ENCODE measurements at places on chromosomes 6 and 20.

DNA sequence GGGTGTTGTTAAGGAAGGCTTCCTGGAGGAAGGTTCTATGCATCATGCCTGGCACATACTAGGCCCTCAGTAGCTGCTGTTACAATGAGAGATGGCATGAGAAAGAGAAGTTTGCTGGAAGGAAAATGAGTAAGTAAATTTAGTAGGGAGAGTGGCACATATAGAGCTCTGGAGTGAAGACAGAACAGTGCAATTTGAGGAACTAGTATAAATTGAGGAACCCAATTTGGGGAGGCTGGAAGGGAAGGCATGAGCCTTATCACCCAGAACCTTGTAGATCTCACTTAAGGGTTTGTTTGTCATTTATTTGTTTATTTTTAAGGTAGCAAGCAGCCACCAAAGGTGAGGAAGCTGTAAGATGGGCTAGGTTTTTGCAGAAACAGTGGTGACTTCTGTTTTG, 87.1 kb upstream of the SCGN start:
- DNase-seq: no peak

GRCh38 chr6:14584450-14584849, 466.9 kb downstream of the CD83 start:
- no peak for DNase-seq

GRCh38 chr20:845226-845868, 11.8 kb downstream of the FAM110A start:
- DNase-seq: no peak

DNA sequence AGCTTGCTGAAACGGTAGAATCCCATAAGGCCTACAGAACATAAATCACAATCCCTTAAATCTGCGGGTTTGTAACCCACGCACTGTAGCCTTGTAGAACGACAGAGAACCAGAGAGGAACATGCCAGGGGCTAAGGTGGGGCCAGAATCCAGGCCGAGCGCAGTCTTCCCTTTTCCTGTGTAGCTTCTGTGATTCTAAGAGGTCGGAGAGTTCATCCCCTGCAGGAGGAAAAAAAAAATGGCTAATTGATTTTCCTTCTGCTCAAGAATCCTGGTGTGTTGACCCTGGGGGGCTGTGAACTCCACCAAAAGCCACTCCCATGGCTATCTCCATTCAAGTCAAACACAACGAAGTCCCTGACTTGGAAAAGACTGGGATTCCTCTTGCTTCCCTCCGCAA, 96.3 kb downstream of the SPTLC3 start:
- no peak for DNase-seq

GRCh38 chr6:159976686-159977254, 7.9 kb downstream of the IGF2R start:
- DNase-seq: no peak

DNA sequence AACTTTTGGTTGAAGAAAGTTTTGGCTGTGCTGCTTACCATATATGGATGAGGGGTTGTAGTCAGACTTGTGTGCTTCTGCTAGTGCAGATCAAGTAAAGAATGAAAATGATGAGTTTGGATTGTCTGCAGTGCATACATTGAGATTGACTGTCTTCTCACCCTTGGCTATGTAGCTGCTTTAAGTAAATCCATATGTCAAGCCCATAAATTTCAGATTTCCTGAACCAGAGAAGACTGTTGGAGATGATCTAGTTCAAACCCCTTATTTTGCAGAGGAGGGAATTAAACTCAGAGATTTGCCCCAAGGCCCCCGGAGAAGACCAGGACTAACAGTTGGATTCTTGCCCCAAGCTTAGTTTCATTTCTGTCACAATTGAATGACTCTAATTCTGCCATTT, 67.2 kb downstream of the PKIB start:
- DNase-seq: no peak

DNA sequence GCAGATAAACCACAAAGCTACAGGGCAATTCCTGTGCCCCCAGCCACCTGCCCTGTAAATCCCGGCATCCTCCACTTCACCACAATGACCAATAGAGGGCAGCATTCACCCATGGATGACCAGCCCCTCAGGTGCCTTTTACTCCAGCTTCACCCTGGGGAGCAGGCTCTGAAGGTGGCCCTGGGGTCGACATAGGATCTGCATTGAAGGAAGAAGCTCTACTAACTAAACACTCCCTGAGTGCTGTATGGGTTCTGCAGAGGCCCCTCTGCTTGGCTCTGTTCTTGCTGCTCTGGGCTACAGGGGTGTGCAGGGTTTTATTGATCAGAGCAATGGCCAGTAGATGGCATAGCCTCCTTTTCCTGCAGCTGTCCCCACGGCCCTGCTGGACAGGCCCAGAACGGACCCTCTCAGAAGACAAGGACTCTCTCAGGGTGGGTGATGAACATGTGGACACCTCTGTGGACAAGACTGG, 20.3 kb downstream of the CST4 start:
- DNase-seq: peak; percentile 6

- DNase-seq: no peak
These were observed 44.5 kb downstream of the SULF2 start for GRCh38 chr20:47740862-47741184.

DNA sequence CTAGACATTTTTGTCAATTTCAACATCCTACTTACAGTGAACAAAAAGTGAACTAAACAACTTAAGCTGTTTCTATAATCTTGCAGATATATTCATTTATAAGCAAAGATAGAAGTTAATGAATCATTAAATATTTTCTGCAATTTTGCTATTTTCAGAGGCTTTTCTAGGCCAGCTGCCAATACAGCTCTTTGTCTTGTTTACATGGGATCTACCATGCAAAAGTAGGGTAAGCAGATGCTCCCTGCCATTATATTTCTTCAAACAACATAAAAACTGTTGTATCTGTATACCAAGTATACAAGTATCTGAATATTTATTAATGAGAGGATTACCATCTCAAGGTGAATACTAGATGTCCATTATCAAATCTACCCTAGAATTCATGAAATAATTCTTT, 15.4 kb downstream of the PNISR start:
- DNase-seq: no peak

DNA sequence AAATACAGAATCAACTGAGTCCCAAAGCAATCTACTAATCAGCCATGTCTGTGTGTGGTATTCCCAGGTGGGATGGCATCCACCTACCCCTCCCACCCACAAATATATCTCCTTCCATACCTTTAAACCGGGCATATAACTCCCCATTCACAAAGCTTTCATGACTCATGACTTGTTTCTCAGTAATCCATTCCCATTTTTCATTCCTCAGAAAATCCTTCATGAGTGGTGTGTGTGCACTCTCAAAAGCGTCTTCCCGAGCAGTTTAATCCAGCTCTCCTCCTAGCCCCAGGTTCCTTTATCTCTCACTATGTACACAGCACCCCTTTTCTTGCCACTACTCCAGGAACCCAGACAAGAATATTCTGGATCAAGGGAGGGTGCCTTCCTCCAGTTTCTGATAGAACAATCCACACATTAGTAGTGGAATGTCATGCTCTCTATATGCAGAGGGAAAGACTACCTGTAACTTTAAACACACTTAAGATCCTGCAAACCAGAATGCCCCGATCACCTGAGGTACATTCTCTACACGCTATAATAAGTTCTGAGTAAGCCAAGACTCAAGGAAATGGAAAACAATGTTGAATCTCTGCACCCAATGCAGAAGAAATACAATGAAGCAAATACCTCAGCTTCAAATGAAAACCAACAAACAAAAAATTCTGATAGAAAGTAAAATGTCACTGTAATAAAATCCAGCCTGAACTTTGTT, 55.7 kb upstream of the IPCEF1 start:
- no peak for DNase-seq

DNA sequence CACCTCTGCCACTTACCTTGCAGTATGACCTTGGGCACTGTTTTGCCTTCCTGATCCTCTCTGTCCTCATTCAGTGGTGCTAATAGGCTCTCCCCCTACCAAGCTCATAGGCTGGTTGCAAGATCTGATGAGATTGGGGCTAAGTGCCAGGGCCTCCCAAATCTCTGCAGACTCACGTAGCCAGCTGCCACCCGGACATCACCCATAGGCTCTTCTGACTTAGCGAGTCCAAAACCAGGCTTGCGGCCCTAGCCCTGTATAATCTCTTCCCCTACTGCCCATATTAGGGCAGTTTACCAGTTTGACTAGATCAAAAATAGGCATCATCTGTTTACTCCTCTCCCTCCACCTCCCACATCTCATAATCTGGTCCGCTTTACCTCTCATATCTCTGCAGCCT, 54.2 kb upstream of the VSTM2L start:
- no peak for DNase-seq

DNA sequence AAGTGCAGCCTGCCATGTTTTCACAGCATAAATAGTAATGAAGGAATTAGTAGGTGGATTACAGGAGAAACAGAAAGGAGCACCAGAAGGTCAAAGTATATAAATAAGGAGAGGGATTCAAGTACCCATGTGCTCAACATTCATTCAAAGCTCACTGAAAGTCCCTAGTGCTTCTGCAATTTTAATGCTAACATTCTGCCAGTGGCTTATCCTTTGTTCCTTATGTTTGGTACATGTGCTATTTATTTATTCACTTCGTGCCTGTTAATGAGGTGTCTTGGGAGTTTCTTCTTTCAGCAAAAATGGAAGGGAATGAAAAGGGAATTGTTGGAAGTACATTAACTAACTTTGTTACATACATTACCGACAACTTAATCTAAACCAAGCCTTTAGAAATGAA, 105.7 kb downstream of the CRYBG1 start:
- DNase-seq: no peak

- DNase-seq: no peak
These were observed 197.3 kb downstream of the ZFAND3 start for GRCh38 chr6:38016824-38017223.

DNA sequence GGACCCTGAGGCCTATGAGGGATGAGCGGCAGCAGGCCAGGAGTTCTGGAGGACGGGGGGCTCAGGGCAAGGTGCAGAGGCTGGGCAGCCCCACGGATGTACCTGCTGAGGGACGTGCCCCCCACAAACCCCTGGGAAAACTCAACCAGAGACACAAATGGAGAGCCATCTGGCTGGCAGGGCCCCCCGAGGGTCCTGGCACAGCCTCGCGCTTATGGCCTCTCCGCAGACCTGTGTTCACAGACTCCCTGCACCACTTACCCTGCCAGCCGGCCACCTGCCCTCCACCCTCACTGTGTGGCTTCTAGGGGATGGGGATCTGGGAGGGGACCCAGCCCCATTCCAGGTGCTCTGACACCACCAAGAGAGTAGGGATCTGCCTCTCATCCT, 3.4 kb upstream of the ZBTB46 start:
- DNase-seq: no peak

DNA sequence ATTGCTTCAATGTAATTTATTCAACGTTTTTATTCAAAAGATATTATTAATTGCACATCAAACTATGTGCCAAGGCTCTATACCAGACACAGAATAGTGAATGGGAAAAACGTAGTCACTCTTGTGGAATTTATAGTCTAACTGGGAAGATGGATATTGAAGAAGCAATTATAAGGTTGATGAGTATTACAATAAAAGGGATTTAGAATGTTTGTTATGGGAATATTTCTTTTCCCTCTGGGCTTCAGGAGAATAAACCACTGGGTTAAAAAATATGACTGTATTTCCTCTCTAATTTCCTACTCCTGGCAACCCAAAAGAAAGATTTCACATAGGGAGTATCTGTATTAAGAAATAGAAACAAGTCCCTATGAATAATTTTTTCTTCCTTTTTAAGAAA, 25.1 kb upstream of the UTRN start:
- DNase-seq: no peak

GRCh38 chr6:6287415-6287814, 33.0 kb downstream of the F13A1 start:
- DNase-seq: no peak

DNA sequence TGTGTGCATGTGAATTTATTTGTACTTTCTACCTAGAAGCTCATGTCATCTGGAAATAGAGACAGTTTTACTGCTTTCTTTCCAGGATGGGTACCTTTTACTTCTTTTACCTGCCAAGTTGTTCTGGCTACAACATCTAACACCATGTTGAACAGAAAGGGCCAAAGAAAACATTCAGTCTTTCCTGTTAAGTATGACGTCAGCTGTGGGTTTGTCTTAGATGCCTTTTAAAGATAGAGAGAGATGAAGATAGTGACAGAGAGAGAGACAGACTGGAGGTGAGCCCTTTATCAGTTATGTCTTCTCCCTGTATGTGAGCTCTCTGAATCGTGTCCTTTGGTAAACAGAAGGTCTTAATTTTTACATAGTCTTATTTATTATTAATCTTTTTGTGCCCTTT, 3.4 kb upstream of the DACT2 start:
- DNase-seq: no peak

DNA sequence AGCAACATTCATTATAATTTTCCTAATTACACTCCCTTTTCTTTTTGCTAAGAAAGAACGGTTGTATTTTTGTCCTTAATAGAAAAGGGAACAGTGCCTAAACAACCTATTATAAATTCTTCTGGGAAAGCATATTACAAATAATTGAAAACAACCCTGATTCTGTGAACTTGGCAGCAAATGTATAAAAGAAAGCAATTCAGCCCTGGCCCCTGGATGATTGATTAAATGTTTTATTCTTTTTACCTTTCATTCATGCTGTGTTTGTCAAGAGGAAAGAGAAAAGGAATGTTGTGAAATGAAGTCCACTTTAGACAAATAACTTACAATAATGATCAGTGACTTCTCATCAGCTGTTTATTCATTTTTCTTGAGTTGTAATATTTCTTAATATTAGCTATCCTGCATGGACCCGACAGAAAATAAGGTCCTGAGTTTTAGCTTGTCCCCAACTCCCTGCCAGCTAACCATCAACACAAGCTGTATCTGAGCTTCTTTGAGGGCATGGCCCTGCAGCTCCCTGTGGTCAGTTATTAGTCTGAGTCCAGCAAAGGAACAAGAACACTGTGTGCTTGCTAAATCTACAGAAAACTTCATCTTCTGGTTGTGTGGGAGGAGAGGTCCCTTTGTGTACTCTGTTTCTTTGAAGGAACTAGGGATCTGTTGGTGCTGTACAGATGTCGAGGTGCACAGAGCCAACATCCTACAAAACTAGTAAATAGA, 248.2 kb downstream of the LAMA2 start:
- DNase-seq: no peak

DNA sequence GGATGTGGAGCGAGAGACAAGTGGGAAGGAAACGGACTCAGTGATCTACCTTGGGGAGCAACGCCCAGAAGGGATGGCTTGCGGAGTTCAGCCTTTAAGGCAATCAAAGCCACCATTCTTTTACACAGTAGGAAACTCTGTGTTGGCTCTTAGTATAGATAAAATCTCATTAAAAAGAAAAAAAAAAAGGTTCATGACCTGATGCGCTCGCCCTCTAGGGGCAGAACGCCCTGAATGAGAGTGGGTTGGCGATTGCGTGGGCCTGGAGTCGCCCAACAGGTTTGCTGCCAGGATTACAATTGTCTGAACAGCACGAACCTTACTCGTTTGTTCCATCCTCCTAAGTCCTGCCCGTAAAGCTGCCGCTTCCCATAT, 1.2 kb downstream of the TPD52L1 start:
- peak; percentile 5 for DNase-seq

DNA sequence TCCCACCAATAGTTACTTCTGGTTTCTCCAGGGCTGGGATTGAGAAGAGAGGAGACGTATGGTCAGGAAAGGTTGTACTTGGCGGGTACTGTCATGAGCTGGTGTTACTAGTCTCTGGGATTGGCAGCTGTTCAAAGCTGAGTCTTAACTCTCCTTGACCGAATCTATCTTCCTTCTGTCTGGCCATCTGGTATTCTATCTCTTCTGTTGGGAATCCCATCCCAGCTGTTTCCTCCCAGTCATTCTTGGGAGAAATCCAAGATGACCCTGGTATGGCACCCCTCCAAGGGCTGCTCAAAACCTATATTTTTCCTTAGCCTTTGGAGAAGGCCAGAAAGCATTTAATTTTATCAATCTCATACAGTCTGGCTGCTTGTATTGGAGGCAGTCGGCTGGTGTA, 287.0 kb upstream of the CHD6 start:
- no peak for DNase-seq
